ENCODE measurements at places on chromosomes 6 and 20.

DNA sequence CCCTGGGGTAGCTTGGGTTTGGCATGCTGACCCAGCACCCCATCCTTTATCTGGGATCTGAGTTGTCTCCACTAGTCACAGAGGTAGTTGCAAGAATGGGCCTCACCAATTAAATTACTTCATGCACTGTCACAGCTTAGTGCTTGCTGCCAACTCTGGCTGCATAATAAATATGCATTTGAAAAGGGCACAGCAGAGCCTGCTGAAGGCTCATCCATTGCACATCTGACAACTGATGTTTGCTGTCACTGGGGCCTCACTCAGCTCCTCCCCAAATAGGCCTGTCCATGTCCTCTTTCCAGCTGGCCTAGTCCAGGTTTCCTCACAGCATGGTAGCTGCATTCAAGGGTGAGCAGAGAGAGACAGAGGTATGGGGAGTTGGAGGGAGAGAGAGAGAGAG, 13.3 kb upstream of the NXT1 start:
- no peak for DNase-seq

DNA sequence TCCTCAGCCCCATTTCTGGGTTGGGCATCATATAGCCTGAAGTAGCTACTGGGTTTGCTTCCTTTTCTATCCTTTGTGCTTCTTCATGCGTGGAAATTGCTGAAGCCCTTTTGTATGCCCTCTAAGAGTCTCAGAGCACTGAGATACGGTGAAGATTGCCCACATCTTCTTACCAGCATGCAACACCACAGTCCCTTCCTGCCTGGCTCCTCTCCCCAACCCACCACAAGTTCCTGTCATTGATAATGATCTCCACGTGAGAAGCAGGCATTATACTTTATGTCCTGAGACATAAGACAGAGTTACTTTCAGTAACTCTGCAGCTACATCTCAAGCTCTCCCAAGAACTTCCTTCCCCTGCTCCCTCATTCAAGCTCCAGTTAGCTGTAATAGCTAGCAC, 15.8 kb upstream of the PLCB4 start:
- DNase-seq = no peak

DNA sequence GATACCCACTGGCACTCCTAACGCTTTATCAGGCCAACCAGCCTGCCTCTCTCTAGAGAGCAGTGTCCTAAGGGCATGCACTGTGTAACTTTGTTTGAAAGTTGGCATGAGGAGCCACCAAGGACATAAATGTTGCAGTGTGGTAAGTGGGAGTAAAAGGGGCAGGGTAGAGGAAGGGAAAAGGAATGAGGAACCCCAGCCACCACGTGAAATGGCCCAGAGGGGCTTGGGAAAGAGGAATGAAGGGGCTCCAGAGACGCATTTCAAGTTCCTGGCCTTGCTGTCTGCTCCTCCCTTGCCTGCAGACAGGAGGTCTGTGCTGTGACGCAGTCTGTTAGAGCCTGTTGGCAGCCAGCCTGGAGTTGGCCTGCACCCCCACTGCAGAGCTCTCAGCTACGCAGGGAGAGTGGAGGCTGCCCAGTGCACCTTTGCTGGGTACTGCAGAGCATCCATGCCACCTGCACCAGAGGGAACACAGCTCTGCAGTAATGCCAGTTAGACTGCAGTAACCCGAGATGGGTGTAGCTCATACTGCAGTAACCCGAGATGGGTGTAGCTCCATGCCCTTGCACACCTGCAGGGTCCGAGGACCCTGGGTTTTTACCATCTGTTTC, 86.8 kb upstream of the SNAP25 start:
- DNase-seq = no peak

DNA sequence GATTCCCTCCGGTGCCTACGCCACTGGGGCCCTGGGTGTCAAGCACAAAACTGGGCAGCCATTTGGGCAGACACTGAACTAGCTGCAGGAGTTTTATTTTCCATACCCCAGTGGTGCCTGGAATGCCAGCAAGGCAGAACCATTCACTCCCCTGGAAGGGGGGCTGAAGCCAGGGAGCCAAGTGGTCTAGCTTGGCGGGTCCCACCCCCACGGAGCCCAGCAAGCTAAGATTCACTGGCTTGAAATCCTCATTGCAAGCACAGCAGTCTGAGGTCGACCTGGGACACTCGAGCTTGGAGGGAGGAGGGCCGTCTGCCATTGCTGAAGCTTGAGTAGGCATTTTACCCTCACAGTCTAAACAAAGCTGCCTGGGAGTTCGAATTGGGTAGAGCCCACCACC, 125.3 kb downstream of the FRK start:
- DNase-seq = no peak

GRCh38 chr6:139496654-139497344, 122.4 kb upstream of the CITED2 start:
- DNase-seq = no peak

DNA sequence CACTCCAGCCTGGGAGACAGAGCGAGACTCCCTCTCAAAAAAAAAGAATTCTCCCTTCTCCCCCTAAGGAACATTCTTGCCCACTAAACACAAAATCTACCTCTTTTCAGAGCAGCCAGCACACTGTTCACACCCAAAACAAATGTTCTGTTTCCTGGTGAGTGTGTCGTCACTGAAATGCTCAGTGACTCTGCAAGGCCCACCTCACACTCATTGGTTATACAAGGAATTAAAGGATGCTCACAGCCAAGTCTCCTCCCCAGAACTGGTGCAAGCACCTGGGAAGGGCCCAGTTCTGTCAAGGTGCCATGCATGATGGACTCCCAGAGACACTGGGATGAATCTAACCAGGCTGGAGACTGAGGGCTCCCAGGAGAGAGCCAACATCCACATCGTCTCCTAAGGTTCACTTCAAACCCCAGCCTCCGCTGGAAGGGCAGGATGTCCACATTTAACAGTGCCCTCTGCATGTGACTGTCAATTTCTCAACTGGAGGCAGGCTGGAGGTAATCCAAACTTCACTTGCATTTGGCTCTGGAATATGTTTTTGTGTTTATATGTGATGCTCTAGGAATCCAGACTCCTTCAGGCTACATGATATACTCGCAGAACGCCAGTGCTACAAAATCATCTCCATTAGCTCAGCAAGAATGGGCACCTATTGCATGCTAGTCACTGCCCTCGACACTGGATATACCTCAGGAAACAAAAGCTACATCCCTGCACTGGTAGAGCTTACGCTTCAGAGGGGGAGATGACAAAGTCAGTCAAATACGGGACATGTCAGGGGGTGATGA, 7.1 kb downstream of the RRBP1 start:
- no peak for DNase-seq

GRCh38 chr20:5797843-5798462, 47.8 kb downstream of the SHLD1 start:
- no peak for DNase-seq

GRCh38 chr6:49743429-49743828, 759 bp downstream of the CRISP3 start:
- DNase-seq = no peak

- DNase-seq = no peak
These were observed 293.4 kb downstream of the CD109 start for GRCh38 chr6:73989428-73989827.

DNA sequence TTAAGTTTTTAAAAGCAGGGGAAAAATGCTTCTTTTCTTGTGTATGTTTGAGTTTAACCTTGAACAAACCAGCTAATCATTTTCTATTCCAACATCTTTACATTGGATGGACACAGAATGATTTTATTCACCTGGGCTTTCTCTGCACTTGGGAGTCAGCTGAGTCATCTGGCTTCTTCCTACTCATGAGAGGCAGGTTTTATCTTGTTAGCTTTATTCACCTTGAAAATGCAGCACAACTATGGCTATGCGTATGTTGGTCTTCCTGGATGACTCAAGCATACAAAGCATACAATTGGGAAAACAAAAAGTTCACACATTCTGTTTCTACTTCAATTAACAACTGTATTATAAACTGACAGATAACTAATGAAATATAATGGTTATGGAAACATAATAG, 737.7 kb downstream of the FRK start:
- DNase-seq = no peak

DNA sequence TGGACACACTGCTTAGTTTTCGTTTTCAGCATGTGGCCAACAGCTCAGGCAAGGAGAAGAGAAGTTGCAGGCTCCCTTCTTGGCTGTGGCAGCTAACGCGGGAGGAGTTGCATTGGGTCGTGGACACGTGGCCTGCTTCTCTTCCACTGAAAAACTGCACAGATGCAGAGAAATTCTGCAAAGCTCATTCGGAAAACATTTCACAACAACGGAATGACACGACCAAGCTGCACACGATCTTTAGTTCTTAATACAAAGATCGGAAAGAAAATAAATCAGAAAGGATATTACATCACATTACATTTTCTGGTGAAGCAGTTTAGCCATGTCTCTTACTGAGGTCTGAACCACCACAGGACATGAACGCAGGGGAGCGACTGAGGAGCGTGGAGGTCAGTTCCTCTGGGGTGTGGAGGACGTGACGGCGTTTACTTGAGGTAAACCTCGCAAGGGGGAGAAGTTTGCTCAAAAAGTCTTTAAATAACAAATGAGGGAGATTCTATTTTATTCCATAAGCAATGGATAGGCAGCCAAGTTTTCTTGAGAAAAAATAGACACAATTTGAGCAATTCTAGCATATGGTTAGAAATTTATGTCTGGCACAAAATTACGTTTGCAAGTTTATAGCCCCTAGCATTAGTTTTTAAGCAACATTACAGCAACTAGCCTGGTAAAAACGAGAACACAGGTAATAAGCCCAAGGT, 178.3 kb downstream of the THBS2 start:
- no peak for DNase-seq

- no peak for DNase-seq
These were observed 7.5 kb downstream of the SNX5 start for GRCh38 chr20:17960927-17961586.

- no peak for DNase-seq
These were observed 77.7 kb downstream of the EFHC1 start for GRCh38 chr6:52497652-52498408.

- DNase-seq = no peak
These were observed 130.6 kb upstream of the INSM1 start for GRCh38 chr20:20237093-20237959.

DNA sequence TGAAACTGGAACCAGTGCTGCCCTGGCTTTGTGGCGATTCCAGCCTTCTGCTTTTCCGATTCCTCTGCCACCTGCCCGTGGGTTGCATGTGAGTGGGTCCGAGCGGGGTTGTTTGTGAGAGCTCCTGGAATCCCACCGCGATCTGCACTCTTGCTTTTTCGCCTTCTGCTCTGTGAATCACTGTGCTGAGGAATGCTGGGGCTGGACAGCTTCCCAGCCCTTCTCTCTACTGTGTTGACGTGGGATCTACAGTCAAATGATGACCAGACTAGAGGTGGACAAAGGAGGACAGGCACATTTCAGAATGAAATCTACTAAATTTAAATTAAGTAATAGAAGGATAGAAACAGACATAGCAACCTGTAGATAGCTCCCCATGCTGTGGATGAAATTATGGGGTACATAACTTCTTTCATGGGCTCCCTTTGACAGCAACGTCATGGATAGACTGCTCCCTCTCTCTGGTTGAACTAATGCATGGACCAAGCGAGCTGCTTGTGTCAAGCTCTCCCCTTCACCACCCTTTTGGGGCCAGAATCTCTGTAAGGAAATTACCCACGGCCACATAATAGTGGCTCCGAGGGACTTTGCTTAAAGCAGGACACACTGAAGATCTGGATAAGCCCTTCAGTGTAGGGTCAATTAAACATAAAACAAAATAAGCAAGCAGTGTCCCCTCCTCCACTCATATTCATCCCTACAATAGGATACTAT, 2.0 kb downstream of the FNDC1 start:
- no peak for DNase-seq

DNA sequence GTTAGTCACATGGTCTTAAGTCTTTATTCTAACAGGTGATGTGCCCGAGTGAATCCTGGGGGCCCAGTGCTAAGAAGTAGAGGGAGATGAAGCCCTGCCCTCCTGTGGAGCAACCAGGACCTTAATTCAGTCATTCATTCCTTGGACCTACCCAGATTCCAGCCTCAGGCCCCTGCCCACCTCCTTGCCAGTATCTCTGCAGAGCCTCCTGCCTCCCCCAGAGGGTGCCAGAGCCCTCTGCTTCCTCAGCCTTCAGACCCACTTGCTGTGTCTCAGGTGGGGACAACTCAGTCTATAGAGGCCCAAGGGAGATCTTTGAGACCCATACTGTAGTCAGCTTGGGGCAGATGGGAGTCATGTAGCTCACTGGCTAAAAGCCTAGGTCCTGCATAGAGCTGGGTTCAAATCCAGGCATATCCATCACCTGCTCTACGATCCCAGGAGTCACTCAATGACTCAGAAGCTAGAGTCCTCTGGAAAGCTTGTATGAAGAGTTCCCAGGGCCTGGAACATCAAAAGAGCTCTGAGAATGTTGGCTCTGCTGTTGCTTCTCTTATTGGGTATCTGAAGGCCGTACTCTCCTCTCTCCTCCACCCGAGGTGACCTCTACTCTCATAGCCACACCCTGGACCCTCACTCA, 3.9 kb upstream of the SIGLEC1 start:
- DNase-seq = no peak

DNA sequence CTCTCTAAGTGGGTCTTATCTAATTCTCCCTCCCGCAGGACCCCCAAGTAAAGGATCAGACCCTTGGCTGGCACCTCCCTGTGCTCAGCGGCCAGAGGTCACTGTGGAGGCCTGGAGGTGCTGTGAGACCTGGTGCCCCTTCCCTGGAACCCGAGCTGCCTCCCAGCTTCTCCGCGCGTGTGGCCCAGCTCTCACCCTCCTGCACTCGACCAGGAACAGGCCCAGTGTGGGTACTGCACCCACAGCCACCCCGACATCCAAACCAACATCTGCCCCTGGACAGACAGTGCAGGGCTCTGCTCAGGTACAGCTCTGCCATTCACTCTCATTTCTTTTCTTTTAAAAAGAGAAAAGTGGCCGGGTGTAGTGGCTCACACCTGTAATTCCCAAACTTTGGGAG, 42.4 kb downstream of the TMEM242 start:
- no peak for DNase-seq

- no peak for DNase-seq
These were observed 159.8 kb upstream of the ARID1B start for GRCh38 chr6:156617376-156617775.

DNA sequence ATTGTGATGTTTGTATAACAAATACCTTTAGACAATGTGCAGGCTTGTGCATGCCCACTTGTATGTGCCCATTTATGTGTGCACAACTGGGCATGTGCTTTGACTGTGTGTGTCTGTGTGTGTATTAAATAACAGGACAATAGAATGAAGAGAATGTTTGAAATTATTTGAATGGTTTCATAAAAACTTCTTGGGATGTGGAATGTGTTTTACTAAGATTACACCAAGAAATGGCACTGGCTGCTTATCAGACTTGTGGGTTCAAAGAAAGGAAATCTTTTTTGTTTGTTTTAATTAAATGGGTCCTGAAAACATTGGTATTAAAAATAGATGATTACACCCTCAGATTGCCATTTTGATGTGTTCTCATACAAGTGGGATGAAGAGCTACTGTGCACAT, 191.6 kb upstream of the CCN2 start:
- DNase-seq = no peak

DNA sequence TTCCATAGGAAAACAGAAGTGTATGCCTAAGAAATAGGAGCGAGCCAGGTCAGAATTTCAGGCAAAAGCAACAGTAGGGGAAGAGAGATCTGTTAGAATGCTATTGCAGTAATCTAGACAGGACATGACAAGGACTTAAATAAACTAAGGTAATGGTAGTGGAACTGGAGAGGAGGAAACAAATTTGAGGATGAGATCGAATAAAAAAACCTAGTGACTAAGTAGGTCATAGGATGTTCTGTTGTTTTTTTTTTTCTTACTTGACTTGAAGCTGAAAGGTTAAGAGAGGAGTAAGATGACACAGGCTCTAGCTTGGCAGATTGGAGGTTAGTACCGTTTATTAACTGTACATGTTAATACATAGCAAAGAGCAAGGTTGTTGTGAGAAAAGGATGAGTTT, 28.6 kb downstream of the ORC3 start:
- DNase-seq = no peak

- no peak for DNase-seq
These were observed 195.5 kb upstream of the PRDM1 start for GRCh38 chr6:105890521-105891244.
